GM12891 (cell line): ENCODE measurements at places on chromosomes 13 and 19.

DNA sequence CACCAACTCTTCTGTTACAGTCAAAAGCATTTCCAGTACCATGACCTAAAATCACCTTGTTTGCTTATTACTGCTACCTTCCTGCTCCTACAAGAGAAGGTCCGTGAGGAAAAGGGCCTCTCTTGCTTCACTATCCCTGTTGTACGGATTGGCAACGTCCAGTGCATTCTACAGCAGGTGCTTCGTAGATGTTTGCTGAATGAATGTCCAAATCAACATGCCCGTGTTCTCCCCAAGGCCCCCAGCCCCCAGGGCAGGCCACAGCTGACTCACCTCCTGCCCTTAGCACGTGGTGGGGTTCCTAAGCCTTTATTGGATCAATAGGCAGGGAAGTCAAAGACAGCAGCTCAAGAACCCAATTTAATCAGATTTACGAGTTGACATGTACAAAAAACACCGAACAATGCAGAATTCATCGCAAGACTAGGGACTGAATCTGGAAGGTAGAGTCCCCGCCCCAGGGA lies 5.5 kb upstream of the NAPA start:
- DNase-seq, result no peak

DNA sequence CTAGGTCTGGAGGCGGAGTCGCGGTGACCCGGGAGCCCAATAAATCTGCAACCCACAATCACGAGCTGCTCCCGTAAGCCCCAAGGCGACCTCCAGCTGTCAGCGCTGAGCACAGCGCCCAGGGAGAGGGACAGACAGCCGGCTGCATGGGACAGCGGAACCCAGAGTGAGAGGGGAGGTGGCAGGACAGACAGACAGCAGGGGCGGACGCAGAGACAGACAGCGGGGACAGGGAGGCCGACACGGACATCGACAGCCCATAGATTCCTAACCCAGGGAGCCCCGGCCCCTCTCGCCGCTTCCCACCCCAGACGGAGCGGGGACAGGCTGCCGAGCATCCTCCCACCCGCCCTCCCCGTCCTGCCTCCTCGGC lies at the start of gene SLC5A5:
Gene SLC5A5 (plus strand): TSS at position 68 of the 373 bp plus-strand sequence. CDS start 375 bp downstream, outside the sequence.
- DNase-seq, result no peak

GRCh38 chr19:31300422-31300821 lies 48.8 kb downstream of the TSHZ3 start:
- DNase-seq, result no peak

DNA sequence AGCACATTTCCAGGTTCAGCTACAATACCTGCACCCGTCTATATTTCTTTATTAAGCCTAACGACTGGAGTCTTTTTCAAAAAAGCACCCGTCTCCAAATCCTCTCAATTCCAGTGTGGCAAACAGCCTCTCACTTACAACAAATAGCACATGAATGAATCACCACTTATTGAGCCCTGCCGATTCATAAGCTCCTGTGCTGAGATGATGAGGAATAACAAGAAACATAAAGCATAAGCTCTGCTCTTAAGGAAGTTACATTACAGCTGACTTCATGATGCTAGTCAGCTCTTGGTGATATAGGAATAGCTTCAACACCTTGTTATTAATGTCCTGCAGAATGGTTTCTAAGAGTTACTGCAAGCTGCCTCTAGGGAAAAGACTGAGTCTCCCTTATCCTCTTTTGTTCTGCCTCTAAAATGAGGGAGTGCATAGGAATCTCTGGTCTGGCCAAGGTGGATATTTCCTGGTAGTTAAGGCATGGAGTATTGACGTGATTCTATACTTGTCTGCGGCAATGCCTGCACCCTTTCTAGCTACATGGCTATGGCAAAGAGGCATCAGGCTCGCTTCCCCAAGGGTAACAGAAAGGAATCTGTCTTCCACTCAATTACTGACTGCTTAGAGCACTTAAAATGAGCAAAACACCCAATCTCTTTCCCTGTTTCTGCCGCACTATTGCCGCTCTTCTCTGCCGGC lies 195.7 kb downstream of the KLF12 start:
- DNase-seq, result no peak

DNA sequence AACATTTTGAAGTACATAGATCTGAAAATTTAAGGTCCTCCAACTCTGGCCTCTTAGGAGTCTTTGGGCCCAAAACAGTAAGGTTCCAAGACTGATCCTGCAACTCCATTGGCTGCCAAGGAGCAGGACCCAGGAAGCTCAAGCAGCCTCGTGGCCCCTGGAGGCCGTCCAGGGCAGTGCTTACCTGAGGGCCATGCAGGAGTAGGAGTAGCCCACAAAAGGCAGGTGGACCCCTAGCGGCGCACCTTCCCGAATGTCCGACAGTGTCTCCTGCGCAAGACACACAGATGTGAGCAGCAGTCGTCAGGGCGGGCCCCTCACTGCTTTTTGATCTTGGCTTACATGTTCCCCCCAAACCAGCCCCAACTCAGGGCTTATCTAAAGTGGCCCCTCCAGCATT lies 5.7 kb upstream of the SIX5 start:
- DNase-seq, result no peak

GRCh38 chr13:25778808-25779305 lies 273.0 kb downstream of the SHISA2 start:
- no peak for DNase-seq

GRCh38 chr19:37468961-37469777 lies at the start of gene ZNF570:
Gene ZNF570 (plus strand): TSS chr19:37469356. CDS start chr19:37470355, 999 bp downstream.
- DNase-seq, result peak; percentile 60

DNA sequence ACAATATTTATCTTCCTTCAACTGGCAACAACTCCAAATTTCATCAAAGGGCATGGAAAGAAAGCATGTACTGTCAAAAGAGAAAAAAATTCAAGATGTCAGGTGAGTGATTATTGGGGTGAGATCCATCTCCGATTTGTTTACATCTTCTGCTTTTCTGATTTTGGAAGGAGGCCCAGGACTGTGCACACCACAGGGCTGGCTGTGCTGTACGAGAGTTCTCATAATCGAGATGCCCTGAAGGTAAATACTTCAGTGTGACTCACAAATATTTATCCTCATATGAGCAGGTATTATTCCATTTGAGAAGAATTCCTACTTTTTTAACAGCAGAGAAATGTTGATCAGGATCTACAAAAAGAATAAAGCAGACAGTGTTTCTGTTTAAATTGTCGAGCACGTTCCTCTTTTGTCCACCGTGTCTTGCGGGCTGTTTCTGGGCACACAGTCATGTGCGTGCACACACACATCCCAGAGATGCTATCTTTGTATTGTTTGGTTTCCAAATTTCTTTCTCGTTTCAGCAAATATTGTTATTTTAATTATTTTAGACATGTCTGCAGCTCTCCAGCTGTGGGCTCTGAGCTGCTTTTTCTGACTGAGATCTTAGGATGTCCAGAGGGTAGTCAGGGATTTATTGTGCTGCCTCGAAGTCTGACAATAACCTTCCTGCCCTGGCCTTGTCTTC lies 103.8 kb downstream of the KL start:
- DNase-seq, result no peak

GRCh38 chr13:23680845-23681669 lies 110.8 kb downstream of the TNFRSF19 start:
- no peak for DNase-seq

- no peak for DNase-seq
These were observed 86.2 kb upstream of the FRY start for GRCh38 chr13:31945202-31945961.

DNA sequence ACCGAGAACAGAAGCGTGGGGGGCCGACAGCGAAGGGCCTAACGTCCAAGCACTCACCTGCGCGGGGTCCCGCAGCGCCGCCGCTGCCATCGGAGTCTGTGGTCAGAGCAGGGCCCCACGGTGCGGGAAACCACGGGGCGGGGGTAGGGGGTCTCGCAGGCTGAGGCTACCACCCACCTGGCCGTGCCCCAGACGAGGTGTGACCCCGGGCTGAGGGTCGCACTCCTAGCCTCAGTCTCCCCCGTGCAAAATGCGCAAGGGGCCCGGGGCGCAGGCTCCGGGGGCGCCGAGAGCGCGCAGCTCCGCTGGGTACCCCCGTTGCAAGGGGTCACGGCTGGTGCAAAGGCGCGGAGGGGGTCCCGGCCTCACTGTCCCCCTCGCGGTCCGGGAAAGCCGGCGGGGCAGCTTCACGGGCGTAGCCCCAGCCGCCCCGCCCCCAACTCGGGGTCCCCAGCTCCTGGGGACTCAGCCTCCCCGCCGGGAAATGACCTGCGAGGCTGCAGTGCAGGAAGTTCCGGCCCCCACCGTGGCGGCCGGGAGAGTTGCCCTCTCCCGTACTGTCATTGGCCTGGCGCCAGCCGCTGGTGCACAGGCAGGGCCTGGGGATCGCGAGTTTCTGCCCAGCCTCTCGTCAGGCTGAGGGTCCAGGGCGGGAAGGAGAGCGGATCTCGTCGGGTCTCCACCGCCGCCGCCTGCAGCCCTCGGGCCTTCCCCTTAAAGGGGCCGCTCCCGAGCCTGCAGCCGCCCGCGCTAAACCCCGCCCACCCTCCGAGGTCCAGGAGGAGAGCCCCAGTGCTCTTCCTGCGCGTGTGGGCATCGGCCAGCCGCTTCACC lies at the start of gene ZNF792:
Gene ZNF792 (minus strand): TSS at position 657 of the 834 bp plus-strand sequence. CDS start 567 bp downstream, at position 90.
- DNase-seq, result peak; percentile 78

GRCh38 chr19:29271341-29271740 lies 58.4 kb upstream of the UQCRFS1 start:
- no peak for DNase-seq

GRCh38 chr19:14670408-14670807 lies 4.2 kb downstream of the ADGRE3 start:
- DNase-seq, result no peak

GRCh38 chr19:45911291-45911690 lies 3.3 kb downstream of the NANOS2 start:
- DNase-seq, result no peak

GRCh38 chr19:10553943-10554381 lies 10.3 kb downstream of the ATG4D start:
- peak; percentile 79 for DNase-seq

- DNase-seq, result no peak
These were observed 65.2 kb downstream of the DACH1 start for GRCh38 chr13:71801781-71802180.

DNA sequence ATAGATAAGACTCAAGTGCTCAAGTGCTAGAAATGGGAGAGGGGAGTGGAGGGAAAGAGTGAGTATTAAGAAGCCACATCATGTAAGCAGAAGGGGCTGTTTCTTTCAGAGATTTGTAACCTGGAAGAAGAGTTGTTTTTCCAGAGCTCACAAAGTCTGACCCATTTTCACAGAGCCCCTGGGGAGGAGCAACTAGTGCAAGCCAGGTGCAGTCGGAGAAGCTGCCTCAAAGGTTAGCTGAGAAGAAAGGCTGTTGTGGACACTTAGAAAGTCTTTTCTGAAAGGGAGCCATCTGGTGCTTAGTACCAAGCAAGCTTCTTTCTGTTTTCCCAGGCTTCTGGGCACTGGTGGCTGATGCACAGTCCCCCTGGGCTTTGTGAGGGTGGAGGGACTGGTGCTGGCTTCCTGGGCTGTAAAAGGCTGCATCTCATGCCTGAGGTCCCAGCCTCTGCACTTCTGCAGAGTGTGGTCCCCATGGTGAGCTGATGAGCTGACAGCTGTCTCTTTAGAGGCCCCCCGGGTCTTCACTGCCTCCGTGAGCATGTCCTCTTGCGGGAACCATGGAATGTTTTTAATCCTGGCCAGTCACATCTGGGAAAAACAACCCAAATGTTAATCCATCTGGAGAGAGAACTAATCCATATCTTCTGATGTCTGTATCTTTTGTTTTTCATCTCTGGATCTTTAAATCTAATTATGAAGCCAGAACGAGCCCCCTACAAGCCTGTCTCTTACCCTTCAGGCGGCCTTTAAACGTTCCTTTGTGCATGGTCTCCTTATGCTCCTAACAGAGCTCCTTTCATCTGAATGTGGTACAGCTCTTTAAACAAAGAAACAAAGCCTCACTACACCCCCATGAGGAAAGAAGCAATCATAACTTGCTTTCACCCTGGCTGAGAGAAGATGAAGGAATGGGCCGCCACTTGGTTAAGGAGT lies 40.2 kb downstream of the OLFM4 start:
- no peak for DNase-seq

DNA sequence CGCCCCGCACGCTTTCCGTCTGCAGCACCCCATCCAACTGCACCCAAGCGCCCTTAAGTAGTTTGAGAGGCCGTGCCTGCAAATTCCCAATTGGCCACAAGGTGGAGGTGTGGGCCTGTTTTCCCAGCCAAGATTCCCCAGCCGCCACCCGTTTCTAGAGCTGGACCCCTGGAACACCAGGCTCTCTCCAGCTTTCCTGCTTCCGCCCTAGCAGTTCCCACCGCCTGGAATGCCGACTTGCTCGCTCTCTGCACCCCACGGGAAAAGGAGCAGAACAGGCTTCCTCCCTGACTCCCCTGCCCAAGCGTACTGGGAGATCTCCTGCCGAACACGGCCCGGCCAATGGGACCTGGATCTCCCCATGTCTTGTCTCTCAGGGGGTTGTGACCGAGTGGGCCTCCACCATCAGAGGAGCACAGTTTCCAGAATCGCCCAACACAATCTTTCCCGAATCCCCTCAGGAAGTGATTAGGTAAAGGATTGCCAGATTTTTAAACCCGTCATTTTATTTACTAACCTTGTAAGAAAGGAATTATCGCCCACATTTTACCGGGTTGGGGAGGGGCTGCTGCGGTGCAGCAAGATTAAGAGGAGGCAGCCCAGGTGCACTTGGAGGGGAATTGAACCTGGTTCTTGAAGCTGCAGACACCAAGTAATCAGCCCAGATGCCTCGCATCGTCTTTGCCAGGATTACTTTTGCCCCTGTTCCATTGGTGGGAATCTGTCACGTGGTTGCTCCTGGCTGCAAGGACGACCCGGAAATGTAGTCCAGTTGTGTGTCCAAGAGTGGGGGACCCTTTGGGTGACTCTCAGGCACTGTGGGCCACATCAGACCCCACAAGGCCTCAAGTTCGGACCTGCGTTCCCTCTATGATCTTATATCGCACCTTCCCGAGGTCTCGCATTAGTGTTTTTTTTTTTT lies 3.5 kb upstream of the NAPSA start:
- peak; percentile 45 for DNase-seq

DNA sequence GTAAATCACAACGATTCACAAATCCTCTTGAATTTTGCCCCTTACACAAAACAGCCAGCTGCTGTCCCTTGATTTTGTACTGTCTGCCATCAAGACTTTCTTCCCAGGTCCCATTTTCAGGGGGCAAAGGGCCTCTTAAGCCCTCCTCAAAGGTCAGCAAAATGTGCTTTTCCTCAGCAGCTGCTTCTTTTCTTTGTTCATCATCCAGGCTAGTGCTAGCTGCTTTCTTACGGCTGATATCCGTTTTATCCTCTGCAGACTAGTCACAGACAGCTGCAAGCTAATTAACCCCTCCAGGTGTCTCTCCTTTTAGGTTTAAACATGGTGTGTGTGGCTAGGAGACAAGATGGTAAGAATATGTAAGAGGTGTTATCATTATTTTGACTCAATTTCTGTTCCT lies 90.9 kb downstream of the NALCN start:
- DNase-seq, result no peak

- DNase-seq, result no peak
These were observed 110.9 kb downstream of the KL start for GRCh38 chr13:33127009-33127551.
